ENCODE measurements at places on chromosomes 13 and 19. TPM values are rescaled to one million over a fixed set of nuclear protein-coding genes. Genes with fewer than 3 reads are reported as not detected.

The SLITRK6 gene
- 0.18 TPM for total RNA-seq

The FAM83E gene
- 0.18 TPM for total RNA-seq

The FFAR3 gene
- total RNA-seq: not detected

The CABP5 gene
- total RNA-seq: not detected

The ALOX5AP gene
- not detected for total RNA-seq

The PRSS57 gene
- not detected for total RNA-seq

The DACT3 gene
- 5.1 TPM for total RNA-seq

The SPRED3 gene
- 9.7 TPM for total RNA-seq

The HMGB1 gene
- total RNA-seq: 319 TPM

The KLK7 gene
- not detected for total RNA-seq

The C5AR2 gene
- total RNA-seq: 0.63 TPM

The SACS gene
- 66.2 TPM for total RNA-seq

The HSH2D gene
- not detected for total RNA-seq

The ZGLP1 gene
- 0.63 TPM for total RNA-seq

The MAP4K1 gene
- total RNA-seq: 0.57 TPM

The POLRMT gene
- total RNA-seq: 13.5 TPM

The EID2B gene
- total RNA-seq: 3.3 TPM

The ADPRHL1 gene
- total RNA-seq: 2.8 TPM

The PSG6 gene
- total RNA-seq: not detected

The SMIM24 gene
- not detected for total RNA-seq

The ADM5 gene
- 0.63 TPM for total RNA-seq

The FFAR1 gene
- not detected for total RNA-seq
